Muscle of leg (tissue), 16 donors: ENCODE measurements at places on chromosomes 1 and 21. TPM values are rescaled to one million over a fixed set of nuclear protein-coding genes. Genes with fewer than 3 reads are reported as not detected.

GRCh38 chr1:81032973-81033425 is 767.7 kb upstream of the ADGRL2 start:
- DNase-seq, result no peak

Gene MPZ
- 21.9 TPM for total RNA-seq

GRCh38 chr1:183885142-183885735 is 80.3 kb downstream of the RGL1 start:
- DNase-seq, result no peak

Gene RIPK4
- total RNA-seq, result 0.22 TPM

Gene NUF2
- total RNA-seq, result 10.1 TPM
